ENCODE measurements at places on chromosomes 2 and 18.

DNA sequence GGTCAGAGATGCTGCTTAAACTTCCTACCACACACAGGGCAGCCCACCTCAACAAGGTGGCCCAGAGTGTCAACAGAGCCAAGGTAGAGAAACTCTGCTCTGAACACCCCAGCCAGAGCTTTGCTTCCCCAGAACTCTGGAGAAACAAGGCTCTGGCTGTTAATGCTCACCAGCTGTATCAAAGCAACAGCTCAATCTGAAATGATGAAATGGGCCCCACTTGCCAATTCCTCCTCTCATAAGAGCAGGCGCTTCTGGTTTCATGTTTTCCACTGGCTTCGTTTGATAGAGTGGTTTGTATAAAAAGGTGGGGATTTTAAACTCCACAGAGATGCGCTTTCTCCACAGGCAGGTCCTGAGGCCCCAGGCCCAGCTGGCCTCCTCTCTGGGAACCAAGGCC, 60.9 kb upstream of the TFCP2L1 start:
- no peak for DNase-seq

DNA sequence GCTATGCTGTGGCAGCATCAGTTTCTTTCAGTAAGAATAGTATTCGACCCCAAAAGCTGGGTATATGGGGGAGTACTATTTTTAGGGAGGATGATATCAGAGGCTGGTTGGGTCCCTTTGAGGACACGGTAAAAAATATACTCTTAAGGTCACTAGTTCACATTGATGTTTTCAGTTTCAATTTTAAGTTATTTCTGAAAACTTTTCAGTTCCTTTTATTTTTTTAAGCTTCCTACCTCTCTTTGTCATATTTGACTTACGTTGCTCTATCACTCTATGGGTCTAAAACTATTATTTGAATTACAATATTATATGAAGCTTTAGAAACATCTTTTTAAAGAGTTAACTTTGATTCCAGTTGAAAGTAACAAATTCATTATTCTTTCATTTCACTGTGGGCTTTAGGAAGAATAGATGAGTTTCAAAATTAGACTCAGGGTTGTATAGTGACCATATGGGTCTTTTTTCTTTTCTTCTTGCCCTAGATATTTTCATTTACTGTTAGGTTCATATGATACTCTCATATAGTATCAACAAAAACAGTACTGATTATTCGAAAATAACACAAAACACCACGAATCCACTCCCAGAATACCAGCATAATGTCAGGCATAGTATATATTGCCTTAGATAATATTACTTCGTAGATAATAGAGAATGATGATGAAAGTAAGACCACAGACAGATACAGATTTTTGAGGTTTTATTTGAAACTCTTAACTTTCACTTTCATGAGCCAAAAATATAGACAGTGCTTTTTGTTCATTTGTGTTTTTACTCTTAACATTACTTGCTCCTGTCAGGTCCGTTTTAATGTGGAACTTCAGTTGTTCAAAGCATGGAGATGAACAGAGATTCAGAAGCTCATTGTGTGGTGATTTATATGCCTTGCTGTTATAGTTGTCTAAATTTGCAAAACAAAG, 9.8 kb downstream of the RMDN2 start:
- DNase-seq: no peak

GRCh38 chr2:227134591-227134990, 29.4 kb downstream of the COL4A4 start:
- DNase-seq: no peak

GRCh38 chr2:223591596-223591995, 10.6 kb downstream of the SCG2 start:
- DNase-seq: no peak

GRCh38 chr2:141911485-141912066, 219.2 kb downstream of the LRP1B start:
- DNase-seq: no peak

DNA sequence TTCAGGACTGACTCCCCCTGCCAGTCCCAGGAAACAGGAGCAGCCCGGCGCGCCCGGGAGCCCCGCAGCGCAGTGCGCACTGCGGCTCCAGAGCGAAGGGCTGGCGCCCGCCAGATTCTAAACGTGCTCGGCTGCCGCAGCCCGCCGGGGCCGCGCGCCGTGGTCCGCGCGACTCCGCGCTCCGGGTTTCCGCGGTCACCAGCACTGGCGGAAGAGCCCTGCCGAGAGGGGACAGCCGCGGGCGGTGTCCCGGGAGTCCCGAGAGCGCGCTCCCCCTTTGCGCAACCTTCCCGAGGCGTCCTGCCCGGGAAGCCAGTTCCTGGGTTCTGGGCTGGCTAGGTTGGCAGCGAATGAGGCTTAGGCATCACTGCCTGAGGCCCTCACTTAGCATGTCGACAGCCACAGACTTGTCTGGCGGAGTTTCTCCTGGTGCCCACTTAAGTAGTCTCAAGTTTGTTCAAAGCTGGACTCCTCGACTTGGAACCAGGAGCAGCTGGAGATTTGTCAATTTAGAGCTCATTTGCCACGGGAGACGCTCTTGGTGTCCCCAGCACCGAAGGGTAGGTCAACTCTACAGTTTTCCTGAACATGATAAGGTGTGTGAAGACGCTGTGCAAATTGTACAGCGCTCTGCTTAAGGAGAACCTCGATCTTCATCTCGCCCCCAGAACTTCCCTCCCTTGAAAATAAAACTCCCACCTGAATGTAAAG, 1.5 kb upstream of the VSNL1 start:
- no peak for DNase-seq

DNA sequence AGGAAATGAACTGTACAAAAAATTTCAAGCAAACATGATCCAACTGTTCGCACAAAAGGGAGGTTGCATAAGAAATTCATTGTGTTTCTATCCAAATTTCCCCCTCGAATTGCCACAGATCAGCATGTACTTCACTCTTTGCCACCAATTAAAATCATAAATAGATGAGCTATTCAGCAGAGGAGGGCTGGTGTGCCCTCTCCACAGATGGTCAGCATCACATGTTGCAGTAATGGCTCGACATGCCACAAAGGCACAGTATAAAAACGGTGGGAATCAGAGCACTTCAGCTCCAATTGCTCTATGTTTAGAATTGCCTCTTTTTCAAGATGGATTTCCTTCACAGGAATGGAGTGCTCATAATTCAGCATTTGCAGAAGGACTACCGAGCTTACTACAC, at the start of gene G6PC2:
Gene G6PC2 (plus strand): TSS at position 289 of the 400 bp plus-strand sequence. CDS start 41 bp downstream, at position 330.
- no peak for DNase-seq

GRCh38 chr2:169659320-169659719, 34.9 kb downstream of the CFAP210 start:
- DNase-seq: no peak

DNA sequence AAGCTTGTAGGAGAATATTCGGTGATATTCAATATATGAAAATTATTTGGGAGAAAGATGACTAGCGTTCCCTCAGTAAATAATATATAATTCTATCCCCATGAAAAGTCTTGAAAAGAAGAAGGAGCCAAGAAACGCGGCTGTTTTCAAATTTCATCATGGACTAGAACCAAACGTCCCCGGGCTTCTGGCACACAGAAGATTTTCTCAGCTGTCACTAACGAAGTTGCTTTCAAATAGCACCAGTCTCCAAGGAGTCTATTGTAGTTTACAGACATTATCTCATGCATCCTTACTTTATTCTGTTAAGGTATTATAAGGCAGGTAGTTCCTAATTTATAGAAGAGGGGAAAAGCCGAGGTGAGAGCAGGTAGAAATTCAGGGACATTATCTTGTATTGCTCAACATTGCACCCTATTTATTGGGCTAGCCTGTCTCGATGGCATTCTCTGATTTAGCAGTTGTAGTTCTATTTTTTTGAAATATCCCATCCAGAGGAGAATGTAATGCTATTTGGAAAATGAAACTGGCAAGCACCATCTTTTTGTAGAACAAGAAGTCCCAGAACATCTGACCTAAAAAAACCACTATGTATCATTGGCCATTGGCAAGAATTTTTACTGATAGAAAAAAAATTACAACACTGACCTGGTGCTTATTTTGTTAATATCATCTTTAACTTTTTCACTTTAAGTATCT, 198.1 kb upstream of the RASGRP3 start:
- DNase-seq: no peak

- no peak for DNase-seq
Measured at GRCh38 chr2:100211521-100211920, 69.1 kb upstream of the AFF3 start.

DNA sequence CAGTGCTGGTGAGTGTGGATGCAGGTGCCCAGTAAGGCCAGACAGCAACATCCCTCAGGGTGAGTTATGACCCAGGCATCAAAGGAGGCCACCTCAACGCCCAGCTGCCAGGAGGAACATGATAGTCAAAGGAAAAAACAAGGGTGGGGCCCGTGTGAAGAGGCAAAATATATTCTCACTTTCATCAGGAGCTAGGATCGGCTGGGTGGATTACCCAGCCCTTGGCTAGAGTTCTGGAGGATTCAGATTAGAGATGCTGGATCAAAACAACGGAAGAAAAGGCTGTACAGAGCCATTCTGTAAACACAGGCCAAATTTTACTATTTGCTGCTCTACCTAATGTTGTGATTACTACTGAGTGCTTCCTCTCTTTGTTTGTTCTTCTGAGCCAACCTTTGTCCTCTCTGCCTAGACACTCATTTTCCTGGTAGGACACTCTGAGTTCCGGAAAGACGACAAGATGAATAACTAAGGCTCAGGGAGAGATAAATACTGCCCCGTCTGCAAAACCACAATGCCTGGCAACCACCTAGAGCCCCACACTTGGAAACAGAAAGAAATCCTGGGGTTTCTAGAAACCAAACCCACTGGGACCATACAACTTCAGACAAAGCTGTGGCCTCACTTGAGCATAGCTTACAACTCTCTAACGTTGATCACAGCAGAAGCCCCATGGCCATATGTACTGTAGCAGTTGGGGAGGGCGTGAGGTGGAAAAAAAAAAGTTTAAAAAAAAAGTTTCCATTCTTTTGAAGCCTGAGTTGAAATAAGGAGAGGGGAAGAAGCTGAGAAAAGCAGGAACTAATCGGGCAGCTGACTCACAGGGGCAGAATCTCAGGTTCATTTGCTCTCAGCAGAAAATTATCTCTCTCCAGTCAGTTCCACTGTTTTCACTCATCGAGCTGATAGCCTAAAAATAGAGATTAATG, 17.8 kb upstream of the PMAIP1 start:
- DNase-seq: no peak

DNA sequence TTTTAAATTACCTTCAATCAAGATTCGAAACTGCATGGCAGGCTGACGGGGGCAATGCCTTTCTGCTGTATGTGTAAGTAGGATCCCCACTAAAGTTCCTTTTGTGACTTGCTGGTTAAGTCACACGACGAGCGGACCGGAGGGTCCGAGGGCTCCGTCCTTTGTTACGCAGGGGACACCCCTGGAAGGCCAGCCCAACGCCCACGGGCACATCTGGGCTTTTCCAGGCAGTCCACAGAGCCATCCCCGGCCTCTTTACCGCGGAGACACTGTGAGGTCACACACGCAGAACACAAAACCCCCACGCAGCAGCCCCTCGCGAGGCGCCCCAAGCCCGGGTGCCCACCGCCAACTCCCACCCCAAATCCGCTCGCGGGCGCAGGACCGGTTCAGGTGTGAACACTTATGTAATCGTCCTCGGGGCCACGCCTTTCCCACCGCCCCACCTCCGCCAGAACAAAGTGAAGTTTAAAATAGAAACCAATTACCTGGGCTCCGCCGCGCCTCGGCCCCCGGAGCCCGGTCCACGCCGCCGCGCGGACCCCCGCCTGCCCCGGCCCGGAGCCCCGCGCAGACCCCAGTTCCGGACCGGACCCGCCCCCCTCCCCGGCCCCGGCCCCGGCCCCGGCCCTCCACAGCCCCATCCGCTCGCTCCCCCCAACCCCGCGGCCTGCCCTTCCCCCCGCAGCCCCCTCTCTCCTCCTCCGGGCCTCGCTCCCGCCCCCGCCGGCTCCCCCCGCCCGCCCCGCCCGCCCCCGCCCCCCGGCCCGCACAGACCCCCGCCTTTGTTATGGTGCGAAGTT, 4.2 kb downstream of the ZNF516 start:
- peak; percentile 56 for DNase-seq

DNA sequence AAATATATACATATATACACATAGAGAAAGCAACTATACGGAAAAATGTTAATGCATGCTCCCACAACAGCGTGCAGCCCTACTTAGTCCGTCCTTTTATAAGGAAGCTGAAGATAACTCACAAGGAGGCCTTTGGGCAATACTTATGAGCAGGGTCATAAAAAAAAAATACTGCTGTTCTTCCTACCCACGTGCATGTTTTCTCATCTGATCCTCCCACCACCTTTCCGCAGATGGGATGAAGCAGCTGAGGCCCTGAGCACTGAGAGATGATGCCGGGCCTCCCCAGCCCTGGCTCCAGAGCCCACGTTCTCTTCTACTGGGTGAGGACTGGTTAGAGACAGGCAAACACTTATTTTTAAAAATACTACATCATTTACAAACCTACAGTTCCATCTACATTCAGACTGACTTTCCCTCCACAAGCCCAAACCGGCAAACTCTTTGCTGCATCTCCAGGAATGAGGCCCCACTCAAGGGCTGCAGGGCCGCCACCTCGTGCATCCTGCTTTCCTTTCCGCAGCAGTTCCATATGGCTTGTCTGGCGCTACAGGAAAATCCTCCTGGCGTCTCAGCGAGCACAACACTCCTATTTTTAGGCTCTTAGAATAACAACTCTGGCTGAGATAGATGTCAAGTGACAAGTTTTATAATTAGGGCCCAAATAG, 41.6 kb downstream of the TBC1D8 start:
- no peak for DNase-seq

DNA sequence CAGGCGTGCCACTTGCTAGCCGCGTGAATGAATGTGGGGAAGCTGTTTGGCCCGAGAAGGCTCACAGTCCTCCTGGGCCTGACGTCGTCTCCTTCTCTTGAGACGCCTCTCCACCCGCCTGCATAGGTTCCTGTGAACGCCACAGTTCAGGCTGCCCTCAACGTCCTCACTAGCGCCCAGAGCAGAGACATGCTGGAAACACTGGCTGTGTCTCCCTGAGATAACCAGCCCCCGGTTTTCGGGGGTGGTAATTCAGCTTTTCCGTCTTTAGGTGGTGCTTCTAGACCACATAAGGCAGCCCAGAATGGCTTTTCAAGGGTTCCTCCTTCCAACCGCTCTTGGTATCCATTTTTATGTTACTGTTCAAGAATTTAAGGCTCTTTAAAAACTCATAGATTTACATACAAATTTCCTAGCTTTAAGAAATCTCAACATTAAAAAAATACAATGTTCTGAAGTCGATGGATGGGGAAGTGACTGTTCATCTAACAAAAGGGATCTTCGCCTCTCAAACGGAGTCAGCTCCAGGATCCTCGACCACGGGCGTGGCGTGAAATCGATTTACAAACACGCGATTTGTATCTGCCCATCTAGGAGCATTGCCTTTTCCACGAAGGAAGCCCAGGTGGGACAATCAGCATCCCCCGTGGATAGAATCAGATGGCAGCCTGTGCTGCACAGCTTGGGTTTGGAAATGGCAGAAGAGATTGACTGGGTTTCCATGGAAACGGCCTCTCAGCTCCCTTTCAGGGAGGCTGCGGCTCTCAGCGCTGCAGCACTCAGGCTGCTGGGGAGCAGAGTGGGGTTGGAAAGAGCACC, 110.6 kb upstream of the PXDN start:
- no peak for DNase-seq
